Motor neuron (in vitro differentiated cells): ENCODE measurements at places on chromosomes 1 and 21. TPM values are rescaled to one million over a fixed set of nuclear protein-coding genes. Genes with fewer than 3 reads are reported as not detected.

- no peak for ATAC-seq
Observed at GRCh38 chr1:230066031-230066430, 1.0 kb upstream of the GALNT2 start.

GRCh38 chr1:22223176-22223575 lies 80.3 kb upstream of the WNT4 start:
- ATAC-seq: no peak

GRCh38 chr1:210700511-210700910 lies 371.8 kb downstream of the HHAT start:
- no peak for ATAC-seq

The TIE1 gene
- 0.36 and 3.0 TPM in 2 replicates for total RNA-seq

The C1orf185 gene
- not detected in 2 replicates for total RNA-seq

The TTLL10 gene
- not detected in 2 replicates for total RNA-seq

GRCh38 chr1:925561-926421 lies 2.1 kb downstream of the SAMD11 start:
- ATAC-seq: peak; percentile 16

DNA sequence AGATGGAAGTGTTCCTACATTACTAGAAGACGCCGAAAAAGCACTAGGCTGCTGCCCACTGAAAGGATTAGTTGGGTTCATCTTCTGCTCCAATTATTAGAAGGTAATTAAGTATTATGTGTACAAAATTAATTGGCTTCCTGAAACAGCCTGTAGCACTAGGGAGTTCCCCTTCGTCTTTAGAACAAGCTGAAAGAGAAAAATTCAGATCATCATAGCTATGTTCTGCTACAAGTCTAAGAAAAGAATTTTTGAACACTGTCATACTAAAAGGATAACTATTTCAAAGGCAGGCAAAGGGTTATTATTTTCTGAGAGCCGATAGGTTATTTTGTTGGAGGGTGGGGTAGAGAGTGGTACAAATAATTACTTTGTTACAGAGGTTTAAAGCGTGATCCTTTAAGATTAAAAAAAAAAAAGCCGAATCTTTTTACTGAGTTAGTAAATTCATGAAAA lies at the start of gene MCM3AP:
TSS of gene MCM3AP (minus strand) at position 406 of the 456 bp plus-strand sequence. CDS start at position 81, 325 bp downstream.
- no peak for ATAC-seq

- ATAC-seq: no peak
Observed at GRCh38 chr1:197207081-197207480, 60.6 kb upstream of the ASPM start.

The FHL3 gene
- 2.8 and 2.9 TPM in 2 replicates for total RNA-seq

DNA sequence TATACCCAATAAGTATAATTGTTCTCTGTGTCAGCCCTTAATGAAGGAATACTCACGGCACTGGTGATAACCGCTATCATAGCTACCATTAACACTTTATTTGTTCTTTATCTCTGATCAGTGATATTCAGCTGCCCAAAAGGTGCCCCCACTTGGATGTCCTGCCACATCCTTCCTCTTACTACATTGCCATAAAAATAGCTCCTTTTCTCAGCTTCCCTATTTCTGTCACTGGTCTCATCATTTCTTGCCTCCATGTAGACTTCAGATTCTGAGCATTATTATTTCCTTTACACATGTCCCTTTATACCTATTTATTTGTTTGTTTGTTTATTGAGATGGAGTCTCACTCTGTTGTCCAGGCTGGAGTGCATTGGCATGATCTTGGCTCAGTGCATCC lies 2.7 kb upstream of the RAB29 start:
- ATAC-seq: no peak

The SLC26A9 gene
- 0.09 and 0.33 TPM in 2 replicates for total RNA-seq

- ATAC-seq: no peak
Observed at GRCh38 chr1:20729990-20730689, 2.4 kb downstream of the SH2D5 start.
